ENCODE measurements at places on chromosomes 1 and 21.

DNA sequence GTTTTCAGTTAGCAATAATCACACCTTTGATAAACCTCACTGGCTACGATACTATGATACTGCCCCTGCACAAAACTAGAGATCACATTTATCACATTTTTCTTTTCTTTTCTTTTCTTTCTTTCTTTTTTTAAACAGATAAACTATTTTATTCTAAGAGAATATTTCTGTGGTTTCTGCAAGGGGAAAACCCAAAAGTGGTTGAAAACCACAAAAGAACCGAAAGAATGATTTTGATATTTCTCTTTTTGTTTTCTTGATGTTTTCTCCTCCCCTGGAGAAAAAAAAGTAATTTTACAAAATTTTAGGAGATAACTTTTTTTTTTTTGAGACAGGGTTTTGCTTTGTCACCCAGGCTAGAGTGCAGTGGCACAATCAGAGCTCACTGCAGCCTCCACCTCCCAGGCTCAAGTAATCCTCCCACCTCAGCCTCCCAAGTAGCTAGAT, 18.4 kb upstream of the FRRS1 start:
- no peak for DNase-seq

DNA sequence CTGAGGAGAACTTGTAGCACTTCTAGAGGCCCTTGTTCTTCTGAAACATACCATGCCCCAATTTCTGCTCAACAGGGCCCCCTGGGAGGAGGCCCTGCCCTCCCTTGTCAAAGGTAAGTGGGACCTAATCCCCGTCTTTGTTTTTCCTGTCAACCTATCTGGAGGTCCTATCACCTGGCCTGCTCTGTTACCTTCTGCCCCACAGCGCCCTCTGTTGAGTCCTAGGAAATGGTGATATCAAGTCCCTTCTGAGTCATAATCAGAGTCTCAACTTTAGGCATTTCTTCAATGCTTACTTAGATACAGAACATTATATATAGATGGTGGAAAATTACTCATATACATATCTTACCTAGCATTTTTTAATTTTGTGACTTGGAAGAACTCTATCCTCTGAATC, 28.2 kb upstream of the FCRL4 start:
- peak; percentile 14 for DNase-seq

DNA sequence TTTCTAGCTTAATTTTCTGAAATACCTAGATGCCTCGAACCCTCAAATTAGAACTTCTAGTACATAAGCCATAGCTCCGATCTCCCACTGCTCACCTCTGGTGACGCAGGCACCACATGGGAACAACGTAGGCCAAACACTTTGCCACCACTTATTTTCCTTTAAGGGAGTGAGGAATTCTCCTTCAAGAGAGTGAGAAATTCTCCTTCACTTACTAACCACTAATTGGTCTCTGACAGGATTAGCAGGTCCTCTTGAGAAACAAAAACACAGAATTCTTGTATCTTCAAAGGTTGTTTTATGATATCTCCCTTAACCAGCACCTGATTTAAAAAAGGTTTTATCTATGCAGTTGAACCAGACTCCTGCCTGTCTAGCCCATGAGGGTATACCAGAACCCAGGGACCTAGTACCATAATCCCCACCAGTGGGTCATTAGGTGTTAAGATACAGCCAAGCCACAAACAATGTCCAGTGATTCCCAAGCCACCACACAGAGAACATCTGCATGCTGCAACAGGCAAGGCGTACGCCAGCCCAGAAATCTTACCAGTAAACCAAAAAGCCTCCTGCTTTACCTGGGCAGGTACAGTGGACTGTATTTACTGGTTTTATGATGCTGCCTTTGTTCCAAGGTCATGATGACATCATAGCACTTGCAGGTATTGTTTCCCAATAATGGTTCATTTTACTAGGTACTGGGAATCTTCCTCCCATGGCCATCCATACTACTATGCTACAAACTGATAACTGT, 20.3 kb upstream of the CXADR start:
- DNase-seq, result no peak

- peak; percentile 98 for DNase-seq
Observed at GRCh38 chr1:28139025-28139712, 37.3 kb downstream of the PTAFR start.
